RWPE1 (cell line): ENCODE measurements at places on chromosomes 16 and 17.

DNA sequence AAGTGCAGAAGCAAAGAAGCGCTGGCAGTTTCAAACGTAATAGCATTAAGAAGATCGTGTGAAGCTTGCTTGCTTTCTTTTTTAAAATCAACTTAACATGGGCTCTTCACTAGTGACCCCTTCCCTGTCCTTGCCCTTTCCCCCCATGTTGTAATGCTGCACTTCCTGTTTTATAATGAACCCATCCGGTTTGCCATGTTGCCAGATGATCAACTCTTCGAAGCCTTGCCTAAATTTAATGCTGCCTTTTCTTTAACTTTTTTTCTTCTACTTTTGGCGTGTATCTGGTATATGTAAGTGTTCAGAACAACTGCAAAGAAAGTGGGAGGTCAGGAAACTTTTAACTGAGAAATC is 17.4 kb upstream of the RAB11FIP4 start:
- DNase-seq: no peak

DNA sequence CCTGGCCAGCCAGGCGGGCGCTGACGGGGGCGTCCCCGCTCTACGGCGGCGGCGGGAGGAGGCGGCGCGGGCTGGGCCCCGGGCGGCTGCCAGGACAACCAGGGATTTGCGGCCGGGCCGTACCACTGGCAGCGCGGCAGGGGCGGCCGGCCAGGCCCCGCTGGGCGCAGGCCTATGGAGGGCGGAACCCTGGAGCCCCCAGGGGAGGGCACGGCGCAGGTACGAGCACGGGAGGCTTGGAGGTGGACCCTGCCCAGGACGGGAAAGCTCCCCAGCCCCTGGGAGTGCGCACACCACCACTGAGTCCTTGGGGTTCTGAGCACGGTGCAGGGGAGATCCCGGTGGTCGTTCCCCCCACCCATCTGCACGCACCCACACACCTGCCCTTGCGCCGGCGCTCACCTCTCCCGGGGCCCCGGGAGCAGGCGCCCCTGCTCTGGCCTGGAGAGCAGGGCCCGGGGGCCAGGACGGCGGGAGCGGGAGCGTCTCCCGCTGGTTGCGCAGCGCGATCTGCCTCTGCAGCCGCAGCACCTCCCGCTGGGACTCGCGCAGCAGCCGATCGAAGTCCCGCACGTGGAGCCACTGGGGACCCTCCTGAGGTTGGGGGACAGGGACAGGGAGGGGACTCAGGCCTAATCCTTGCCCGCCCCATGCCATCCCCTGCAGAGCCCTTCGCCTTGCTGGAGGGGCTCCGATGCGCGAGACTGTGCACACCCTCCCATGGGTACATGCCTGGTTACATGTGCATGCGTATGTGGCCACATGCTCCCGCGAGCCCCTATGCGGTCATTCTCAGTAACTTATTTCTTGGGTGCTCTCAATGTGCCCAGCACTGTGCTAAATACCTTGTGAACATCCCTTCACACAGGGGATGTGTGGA is 3.9 kb downstream of the TSPOAP1 start:
- DNase-seq: no peak

DNA sequence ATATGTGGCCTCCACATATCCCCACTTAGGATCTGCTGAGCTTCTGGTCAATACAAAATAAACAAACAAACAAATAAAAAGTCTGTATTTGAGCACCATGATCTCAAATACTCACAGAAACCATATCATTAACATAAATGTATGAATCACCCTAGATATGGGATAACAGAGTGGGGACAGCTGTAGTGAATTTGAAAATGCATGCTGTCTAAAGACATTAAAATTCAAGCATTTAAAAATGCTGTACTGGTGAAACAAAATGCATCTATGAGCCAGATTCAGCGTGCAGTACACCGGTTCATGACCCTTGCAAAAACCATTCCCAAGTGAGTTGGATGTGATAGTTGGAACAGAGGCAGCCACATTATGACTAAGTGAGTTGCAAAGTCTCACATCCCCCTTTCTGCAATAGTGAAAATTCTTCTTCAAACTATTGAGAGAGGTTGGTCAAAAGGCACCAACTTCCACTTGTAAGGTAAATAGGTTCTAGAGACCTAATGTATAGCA is 12.3 kb downstream of the GRIN2A start:
- DNase-seq: no peak

DNA sequence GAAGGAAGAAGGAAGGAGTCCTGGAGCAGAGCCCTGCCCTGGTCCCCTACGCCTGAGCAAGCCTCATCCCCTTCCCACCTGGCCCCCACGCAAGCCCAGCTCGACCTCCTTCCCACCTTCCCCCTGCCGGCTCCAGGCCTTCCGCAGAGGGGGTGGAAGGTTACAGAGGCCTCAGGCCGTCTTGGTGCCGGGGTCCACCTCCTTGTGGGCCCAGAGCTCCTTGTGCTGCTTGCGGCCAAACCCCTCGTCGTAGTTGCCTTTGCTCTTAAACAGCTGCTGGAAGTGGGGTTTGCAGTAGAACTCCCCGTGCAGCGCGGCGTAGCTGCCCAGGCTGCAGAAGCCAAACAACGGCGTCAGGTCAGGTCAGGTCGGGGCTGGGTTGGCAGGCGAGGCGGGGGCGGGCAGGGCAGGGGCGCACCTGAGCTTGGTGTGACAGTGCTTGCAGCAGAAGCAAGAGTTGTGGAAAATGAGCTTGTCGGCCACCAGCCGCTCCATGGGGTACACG is 1.5 kb downstream of the LIMD2 start:
- DNase-seq: no peak

GRCh38 chr16:48013491-48013901 is 142.3 kb downstream of the ABCC12 start:
- DNase-seq: peak; percentile 89

DNA sequence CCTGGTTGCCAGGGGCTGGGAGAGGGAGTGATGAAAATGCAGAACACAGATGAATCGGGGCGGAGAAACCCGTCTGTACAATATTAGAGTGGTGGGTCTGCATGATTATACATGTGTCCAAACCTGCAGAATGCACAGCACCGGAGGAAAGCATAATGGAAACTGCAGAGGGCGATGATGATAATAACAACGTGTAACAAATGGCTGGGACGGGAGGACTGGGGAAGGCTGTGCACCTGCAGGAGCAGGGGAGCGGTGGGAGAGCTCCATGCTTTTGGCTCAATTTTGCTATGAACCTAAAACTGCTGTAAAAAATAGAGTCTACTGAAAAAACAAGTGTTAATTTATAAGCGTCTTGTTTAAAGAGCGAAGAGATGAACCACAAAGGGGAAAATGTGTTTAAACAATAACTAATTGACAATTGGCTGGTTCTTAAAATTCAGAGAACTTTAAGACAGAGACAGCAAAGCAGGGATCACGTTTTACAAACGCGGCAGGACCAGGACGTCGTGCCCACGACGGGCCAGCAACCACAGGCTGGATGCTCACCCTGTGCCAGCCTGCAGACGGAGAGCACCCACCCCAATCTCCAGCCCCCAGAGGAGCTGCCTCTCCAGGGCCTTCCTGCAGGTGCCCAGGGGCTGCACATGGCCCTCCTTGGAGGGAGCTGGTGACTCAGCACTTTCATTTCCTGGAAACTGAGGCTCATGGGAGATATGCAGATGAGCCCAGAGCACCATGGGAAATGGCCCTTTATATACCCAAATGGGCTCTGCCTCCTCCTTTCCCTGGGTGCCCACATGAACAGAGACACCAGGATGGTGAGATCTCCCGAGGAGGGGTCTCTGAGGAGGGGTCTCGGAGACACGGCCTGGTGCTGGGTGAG is at the start of gene TEX19:
Gene TEX19 (plus strand): TSS at position 783 of the 886 bp plus-strand sequence. CDS start 2,904 bp downstream, outside the sequence.
- DNase-seq: no peak

GRCh38 chr17:79944251-79944812 is 91.3 kb downstream of the TBC1D16 start:
- DNase-seq: no peak

- peak; percentile 97 for DNase-seq
Measured at GRCh38 chr17:14300575-14301278, at the start of gene HS3ST3B1. TSS of gene HS3ST3B1 (plus strand) at chr17:14301081. CDS start at chr17:14301519, 438 bp downstream.

DNA sequence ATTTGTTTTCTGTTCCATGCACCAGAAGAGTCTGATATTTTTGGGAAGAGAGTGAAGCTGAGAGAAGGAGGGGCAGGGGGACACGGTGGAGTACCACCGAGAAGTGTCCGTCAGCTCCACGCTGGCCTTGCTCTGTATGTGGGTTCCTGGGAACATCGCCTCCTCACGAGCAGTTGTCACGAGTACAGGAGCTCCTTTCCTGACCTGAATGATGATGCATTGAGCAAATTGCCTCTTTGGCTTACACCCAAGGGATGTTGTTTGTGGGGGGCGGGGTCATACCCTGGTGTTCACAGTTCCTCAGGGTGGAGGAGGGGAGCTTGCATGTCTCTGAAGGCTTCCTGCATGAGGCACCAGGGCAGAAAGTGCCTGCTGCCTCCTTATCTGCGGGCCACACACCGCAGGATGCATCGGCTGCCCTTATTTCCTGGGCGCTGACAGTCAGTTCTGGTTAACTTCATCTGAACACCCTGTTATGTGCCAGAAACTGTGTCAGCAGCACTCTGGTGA is 36.2 kb downstream of the RGS9 start:
- DNase-seq: peak; percentile 27

GRCh38 chr16:17773698-17774101 is 302.9 kb upstream of the XYLT1 start:
- DNase-seq: no peak

DNA sequence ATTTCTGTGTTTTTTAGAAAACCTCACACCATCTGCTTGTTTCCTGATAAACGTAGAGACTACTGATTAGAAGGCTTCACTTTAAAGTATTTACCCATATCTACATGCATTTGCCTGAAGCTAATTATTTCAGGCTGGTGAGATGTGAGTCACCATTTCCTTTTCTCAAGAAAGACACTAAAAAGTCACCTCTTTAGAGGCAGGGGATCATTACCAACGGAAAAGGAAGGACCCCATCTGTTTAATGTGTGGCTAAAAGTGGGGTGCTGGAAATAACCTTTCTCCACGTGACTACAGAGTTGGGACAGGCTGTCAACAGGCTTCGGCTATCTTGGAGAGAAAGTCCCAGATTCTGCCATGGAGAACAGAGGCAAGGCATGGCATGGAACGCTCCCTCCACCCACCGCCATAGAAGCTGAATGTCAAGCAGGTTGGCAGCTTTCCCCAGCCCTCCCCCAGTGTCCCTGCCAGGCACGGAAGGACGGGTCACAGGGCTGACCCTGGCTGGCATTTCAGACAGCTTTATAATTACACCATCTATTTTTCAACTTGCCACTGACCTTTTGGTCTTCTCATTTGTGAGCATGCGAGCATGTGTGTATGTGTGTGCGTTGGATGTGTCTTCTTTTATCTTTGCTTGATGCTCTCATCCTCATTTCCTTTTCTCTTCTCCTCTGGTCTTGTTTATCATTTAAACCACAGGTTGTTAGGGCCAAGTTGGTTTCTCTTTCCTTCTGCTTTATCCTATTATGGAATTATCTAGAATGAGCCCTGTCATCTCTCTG is 157.0 kb downstream of the CPPED1 start:
- DNase-seq: no peak

DNA sequence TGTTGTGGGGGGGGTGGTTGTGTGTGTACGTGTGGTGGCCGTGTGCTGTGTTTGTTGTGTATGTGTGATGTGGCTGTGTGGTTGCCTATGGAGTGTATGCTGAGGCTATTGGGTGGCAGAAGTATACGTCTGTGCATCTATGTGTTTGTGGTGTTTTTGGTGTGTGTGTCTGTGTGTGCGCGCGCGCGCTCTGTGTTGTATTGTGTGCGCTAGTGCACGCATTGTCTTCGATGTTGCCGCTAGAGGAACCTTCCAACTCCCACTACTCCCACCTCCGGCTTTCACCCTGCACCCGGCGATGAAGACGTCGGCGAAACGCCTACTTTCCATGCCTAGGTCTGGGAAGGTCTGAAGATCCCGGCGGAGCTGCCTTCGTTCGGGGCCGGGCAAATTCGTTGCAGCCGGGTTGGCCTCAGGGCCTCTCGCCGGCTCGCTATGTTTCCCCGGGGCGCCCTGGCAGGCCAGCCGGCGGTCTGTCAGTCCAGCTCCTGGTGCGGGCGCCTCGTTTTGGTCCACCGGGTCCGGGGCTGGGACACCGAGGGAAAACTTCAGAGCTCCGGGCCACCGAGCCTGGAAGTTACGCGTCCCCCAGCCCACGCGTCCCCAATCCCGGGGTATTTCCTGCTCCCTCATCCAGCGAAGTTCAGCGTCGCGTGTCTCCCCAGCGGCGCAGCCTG is 5.2 kb upstream of the DLX4 start:
- no peak for DNase-seq

GRCh38 chr16:19745286-19746010 is 27.4 kb downstream of the IQCK start:
- no peak for DNase-seq

DNA sequence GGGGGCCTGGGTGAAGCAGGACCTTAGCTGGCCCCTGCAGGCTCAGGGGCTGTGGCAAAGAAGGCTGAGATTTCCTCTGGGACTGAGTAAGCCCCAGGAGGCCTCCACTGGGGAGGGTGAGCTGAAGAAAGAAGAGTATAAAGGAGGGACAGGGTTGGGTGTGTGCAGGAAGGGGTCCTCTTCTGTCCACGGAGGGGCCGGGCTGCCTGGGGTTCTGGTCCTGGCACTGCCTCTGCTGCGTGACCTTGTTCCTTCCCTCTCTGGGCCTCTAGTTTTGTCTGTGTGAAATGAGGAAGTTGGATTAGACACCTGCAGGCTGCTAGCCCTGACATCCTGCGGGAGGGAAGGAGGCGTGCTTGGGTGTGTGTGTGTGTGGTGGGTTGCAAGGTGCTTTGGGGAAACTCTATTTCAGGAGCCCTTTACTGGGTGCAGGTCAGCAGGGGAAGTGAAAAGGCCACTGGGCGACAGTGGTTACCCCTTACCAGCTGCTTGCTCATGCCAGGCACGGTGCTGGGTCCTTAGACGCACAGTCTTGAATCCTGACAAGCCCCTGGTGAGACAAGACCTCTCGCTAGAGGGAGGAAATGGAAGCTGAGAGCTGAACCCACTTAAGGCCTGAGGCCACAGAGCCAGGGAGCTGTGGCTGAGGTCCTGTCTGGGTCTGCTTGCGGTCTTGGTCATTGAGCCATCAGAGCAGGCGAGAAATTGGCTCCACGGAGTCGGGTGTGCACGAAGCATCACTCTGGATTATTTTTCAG is 60.7 kb downstream of the OR1D5 start:
- no peak for DNase-seq

DNA sequence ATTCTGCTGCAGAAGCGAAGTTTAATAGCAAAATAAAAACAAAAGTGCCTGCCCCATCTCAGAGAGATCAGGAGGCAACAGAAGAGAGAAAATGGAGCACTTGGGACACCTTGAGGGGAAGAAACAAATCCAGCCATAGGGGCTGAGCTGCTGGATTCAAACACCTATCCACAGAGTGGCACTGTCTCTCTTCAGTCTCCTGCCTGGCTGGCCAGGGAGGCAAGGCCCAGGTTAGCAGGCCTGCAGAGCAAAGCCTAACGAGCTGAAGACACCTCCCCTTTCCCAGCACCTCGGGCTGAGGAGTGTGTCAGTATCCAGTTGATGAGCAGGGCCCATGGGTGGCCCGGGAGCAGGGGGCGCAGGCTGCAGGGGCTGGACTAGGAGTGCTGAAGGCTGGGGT is 8.8 kb upstream of the KRT31 start:
- DNase-seq: peak; percentile 41
